Trophoblast cell (in vitro differentiated cells and primary cell): ENCODE measurements at places on chromosomes 2 and 18.

DNA sequence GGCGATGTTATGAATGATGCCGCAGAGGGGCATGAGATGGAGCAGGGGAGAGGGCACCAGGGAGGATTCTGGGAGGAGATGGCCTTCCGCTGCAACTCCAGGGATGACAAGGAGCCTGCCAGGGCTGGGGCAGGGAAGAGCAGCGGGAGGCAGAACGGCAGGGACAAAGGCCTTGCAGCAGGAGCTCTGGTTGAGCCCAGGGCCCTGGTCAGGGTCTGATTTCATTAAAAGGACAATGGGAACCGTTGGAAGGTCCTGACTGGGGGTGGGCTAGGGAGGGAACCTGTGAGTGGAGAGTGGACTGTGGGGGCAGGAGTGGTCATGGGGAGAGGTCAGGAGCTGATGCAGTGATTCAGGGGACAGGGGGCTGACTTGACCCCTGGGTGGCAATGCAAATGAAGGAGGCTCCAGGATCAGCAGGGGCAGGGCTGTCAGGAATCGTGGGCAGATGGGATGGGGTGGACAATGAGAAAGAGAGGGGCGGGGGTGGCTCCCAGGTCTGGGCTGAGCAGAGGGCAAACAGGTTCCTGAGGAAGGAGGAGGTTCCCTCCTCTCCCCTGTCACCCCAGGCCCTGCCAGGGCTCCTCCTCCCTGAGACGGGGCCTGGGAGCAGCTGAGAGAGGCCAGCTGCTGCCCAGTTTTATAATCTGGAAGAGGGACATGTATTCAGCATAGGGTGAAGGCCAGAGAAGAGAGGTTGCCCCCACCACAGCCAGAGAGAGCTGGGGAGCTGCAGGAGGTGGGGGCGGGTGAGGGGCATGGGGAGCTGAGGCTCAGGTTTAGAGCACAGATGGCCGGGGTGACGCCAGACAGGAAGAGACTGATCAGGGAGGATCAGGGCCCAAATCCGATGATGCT, 7.3 kb upstream of the DUSP2 start:
- DNase-seq = no peak

DNA sequence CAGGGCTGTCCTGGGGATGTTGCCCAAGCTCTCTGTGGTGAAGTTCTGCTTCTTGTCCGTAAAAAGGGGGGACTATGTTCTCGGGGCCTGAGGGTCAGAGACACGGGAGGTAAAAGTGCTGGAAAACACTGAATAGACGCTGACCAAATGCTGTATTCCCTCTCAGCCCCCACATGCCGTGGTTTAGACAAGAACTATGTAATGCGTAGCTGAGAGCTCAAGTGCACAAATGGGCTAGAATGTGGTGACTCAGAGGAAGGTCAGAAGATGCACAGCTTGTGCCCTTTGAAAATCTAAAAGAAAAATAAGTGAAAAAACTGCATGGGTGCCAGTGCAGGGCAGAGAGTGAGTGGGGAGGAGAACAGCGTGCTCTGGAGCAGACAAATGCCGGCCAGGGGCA, 80.3 kb upstream of the MAP4K4 start:
- DNase-seq = no peak

- DNase-seq = no peak
Measured at GRCh38 chr18:52069201-52069600, 270.8 kb upstream of the DCC start.

- no peak for DNase-seq
Measured at GRCh38 chr2:241774419-241775222, 2.0 kb upstream of the GAL3ST2 start.

DNA sequence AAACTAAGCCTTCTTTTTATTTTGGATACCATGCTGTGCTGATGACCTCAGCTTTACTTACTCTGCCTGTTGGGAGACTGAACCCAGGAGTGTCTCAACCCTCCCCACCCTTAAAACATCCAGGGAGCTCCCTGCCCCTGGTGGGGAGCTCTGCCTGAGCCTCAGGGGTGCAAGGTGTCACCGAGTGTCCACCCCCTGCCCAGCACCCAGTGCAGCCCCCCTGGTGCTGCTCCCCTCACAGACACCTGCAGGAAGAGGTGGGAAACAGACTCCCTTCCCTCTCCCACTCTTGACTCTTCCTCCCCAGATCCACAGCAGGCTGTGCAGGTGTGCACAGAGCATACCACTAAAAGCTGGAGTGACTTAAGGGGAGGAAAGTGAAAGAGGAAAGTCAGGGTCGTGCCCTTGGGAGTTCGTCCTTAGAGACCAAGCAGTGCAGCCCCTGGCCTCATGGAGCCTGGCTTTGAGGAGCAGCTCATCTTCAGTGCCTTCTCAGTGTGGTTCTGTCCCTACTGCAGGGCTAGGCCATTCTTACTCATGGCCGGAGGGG, 51.3 kb downstream of the MYO7B start:
- no peak for DNase-seq

GRCh38 chr18:31819106-31819924, 58.6 kb upstream of the SLC25A52 start:
- peak; percentile 9 for DNase-seq

- DNase-seq = peak; percentile 72
Measured at GRCh38 chr2:132424526-132425121, 8.0 kb downstream of the GPR39 start.
